ENCODE measurements at places on chromosomes 6 and 20.

DNA sequence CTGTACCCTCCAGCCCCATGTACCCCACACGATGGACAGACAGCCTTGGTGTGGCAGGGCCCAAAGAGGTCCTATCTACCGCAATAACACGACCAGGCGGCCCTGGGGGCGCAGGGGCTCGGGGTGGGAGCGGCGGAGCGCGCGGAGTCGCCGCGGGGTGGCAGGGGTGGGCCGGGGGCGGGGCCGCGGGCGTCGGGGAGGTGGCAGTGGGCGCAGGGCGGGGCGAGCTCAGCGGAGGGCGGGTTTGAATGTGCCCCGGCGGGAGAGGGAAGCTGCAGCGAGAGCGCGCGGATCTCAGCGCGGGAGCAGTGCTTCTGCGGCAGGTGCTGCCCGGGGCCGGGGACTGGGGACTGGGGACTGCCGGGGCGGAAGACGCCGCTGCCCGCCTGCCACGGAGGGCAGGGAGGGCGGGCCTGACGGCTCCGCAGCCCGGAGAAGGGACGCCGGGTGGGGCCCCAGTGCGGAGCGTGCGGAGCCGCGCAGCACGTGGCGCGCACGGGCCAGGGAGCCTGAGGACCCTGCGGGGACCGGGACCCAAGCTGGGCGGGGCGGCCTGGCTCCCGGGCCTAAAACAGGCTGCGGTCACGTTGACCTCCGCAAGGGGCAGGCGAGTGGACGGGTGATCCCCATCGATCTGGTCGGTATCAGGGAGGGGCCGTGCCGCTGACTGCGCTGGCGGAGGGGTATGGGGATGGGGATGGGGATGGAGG lies at the start of gene SLC29A1:
Gene SLC29A1, plus strand, starts transcription at position 277 of the 710 bp plus-strand sequence. CDS start 3,719 bp downstream, outside the sequence.
- DNase-seq = peak; percentile 67

GRCh38 chr6:43014434-43014909 lies 423 bp downstream of the KLHDC3 start:
- DNase-seq = no peak

GRCh38 chr6:35258336-35258735 lies 1.2 kb upstream of the ZNF76 start:
- DNase-seq = no peak

DNA sequence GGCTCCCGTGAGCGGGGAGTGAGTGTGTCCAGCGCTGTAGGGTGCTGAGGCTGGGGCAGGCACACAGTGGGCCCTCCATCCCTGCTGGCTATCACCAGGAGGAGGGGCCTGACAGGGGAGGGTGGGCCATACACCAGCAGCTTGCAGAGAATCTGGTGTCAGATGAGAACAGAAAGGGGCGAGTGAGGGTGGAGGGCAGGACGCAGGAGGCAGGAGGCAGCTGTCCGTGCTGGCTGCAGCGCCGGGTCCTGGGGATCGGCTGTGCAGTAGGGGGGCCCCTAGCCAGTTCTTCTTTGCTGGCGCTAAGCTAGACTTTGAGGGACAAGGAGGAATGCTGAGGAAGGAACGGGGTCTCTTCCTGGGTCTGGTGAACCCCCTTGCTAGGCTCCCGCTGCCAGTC lies 1.6 kb upstream of the CABLES2 start:
- DNase-seq = no peak

- no peak for DNase-seq
These were observed 213.7 kb downstream of the ZMYND8 start for GRCh38 chr20:47142774-47143170.

DNA sequence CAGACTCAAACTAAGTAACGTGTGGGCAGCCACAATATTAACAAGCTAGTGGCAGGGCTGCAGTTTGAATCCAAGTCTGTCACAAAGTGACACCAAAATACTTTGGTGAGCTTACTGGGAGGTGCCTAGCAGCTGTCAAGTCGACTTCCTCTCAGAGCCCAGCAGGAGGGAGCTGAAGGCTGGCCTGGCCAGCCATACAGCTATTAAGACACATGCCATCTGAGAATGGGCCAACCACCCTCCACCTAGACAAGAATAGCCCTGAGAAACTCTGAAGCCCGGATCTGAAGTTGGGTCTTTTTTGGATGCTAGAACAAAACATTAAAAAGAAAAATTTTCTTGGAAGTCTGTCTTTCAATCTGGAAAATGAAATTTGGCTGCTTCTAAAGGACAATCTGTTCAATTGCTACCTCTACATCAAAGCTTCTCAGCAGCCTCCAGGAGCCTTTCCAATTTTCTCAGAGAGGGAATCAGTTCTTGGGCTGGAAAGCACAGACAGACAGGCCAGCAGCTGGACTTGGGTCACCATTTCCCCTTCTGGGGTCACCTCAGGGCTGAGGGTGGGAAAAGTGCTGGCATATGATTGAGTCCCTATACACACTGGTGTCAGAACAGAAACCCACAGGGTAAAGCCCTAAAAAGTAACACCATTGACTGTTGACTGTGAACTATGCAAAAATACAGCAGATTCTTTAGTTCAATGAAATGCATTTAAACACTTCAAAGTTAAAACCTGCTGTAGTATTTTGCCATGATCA lies 42.9 kb downstream of the UQCC1 start:
- no peak for DNase-seq

GRCh38 chr6:138032571-138032970 lies 74.6 kb downstream of the PERP start:
- no peak for DNase-seq

- no peak for DNase-seq
These were observed 121.3 kb upstream of the PHACTR1 start for GRCh38 chr6:12595161-12595811.

DNA sequence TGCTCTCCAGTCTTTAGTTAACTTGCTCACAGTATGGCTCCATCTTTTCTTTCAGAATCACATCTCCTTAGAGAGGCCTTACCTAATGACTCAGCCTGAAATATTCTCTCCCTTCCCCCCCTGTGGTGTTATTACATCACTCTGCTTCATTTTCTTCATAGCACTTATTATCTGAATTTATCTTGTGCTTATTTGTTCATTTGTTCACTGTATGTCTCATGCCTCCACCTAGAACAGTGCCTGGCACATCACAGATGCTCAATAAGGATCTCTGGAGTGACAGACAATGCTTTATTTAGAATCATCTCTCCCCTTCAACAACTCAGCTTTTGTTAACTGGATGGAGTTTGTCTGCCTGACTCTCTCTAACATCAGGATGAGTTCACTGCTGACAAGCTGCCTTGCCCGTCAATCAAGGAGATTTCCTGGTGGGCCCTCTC lies 96.6 kb upstream of the MAN1A1 start:
- DNase-seq = no peak

- DNase-seq = no peak
These were observed 2.4 kb upstream of the DBNDD2 start for GRCh38 chr20:45405571-45406259.

DNA sequence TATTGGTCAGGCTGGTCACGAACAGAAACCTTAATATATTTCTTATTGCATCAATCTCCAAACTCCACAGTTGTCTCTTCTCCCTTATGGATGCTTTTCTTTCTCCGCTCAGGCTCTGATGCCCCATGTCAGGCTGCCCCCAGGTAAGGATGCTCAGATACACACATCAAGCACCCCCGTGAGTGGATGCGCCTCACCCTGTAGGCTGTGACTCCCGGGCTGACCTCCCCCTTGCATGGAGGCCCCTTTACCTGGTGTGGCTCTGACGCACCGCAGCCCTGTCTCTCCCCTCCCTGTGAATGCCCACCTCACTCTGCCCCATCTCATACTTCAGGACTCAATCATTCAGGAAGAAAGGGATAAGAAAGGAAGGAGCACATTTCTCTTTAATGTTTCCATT lies 19.1 kb upstream of the RANBP9 start:
- DNase-seq = no peak

- DNase-seq = no peak
These were observed 28.9 kb upstream of the SLC35D3 start for GRCh38 chr6:136893187-136893586.

GRCh38 chr20:50285376-50286173 lies 94.9 kb downstream of the CEBPB start:
- DNase-seq = no peak

- DNase-seq = no peak
These were observed 65.1 kb upstream of the DUSP22 start for GRCh38 chr6:227074-227782.

- no peak for DNase-seq
These were observed 100.4 kb downstream of the TOX2 start for GRCh38 chr20:44014807-44015732.

GRCh38 chr20:62428396-62429295 lies 1.3 kb upstream of the RBBP8NL start:
- no peak for DNase-seq

- DNase-seq = no peak
These were observed 25.2 kb downstream of the TBX18 start for GRCh38 chr6:84738996-84739865.

GRCh38 chr20:3472105-3472504 lies 1.3 kb downstream of the ATRN start:
- no peak for DNase-seq

DNA sequence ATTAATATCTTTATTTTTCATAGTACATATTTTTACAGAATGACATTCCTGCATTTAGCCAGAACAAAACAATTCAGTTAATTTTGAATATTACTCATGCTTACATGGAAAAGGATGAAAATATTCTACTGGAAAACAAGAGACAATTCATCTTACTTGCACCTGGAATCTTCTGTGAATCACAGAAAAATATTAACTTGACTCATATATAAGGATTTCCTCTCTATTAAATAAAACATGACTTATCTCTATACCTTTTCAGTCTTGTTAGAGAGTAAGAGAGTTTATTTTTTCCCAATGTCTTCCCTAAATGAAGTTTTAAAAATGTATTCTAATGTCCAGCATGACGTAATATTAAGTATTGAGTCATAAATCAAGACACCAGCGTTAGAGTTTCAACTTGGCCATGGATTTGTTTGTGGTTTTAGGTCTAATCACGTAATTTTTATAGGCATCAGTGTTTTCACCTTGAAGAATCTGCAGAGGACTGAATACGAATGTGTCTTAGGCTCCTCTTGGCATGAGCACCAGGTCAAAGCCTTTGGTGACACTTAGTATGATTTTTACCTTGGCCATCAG lies 445.1 kb upstream of the JAG1 start:
- no peak for DNase-seq

DNA sequence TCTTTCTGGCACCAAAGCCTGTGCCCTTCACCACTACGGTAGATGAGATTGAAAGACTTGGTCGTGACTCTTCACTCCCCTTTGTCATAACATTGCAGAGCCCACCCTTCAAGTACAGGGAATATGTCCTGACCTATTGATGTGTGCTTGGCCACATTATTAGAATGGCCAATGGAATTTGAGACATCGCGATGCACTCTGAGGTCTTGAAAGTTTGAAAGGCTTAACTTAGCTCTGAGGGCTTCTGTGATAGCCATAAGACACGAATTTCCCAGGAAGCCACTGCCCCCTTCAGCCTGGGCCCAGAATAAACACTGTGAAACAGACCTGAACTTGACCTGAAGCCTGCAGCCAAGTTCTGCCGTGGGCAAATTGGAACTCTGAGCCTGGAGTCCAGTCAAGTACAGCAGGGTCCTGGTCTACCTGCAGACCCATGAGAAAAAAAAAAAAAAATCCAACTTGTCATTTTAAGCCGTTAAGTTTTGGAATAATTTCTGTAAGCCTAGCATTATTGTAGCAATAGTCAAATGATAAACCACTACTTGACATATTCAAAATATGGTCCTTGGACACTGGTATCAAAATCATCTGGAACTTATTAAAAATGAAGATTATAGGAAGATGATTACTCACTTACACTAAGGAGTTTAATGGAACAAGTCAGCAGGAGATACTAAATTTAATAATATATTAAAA lies 36.9 kb upstream of the TRAF3IP2 start:
- no peak for DNase-seq

GRCh38 chr20:4681991-4682401 lies 39.7 kb upstream of the PRND start:
- DNase-seq = no peak

- no peak for DNase-seq
These were observed 95.2 kb downstream of the FAM217A start for GRCh38 chr6:3983778-3984177.

- no peak for DNase-seq
These were observed 851.2 kb downstream of the DHX35 start for GRCh38 chr20:39813190-39813829.

- DNase-seq = no peak
These were observed 17.7 kb upstream of the PARD6B start for GRCh38 chr20:50713657-50714101.

GRCh38 chr6:3200682-3201081 lies 26.8 kb downstream of the TUBB2B start:
- DNase-seq = no peak

DNA sequence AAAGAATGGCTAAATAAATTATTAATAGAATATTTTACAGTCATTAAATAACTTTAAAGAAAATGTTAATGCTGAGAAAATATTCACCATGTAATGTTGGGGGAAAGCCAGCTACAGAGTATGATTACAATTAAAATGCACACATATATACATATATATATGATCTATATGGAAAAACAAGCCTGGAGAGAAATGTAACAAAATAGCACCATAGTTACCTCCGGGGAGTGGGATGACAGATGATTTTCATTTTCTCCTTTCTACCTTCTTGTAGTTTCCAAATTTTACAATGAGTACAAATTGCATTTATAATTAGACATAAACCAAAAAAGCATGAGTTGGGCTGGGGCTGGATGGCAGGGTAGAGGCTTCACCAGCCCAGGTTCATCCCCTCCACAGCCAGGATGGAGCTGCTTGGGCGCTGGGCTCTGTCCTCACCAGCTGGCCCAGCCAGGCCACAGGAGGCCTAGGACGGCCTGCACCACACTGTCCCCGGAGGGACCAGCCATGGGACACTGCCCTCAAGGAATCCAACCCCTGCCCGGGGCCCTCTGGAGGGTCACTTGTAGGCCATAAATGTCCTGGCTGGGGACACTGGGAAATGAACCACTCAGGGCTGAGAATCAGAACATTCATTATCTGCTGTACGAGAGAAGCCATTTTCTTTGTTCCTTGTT lies 10.3 kb downstream of the C20orf203 start:
- no peak for DNase-seq

DNA sequence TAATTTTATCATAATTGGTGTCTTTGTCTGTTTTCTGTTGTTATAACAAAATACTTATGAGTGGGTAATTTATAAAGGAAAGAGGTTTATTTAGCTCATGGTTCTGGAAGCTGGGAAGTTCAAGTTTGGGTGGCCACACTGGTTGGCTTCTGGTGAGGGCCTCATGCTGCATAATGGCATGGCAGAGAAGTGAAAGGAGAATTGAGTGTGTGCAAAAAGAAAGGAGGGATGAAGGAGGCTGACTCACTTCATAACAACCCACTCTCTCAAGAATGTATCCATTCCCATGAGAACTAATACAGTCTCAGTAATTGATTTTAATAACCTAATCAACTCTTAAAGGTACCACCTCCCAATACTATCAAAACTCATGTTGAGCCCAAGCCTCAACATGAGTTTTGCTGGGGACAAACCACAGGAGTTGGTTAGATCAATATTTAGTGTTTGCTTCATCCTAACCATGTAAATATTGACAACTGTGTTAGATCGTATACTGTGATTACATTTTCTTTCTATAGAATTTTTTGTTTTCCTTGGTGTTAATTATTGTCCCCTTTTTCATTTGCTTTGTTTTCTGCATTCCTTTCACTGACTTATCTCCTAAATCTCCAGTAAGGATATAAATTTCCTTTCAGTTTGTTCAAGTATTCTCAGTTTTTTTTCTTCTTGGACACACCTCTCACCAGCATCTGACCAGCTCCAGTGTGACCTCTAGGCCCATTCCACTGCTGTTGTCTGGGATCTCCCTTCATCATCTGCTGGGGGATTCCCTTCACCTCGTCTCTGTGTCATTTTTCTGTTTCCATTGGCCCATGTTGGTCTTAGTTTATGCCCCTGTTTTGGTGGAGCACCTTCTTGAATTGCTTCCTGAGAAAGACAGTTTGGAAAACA lies 54.8 kb upstream of the SCGN start:
- DNase-seq = no peak

- DNase-seq = no peak
These were observed 1434.0 kb upstream of the EYS start for GRCh38 chr6:67141005-67141404.

Measured in stimulated activated CD8-positive, alpha-beta memory T cell treated with anti-CD3 and anti-CD28 coated beads, Interleukin-15, amount 100 ng/mL, for 24 hours (primary cell).